ENCODE measurements at places on chromosomes 7 and 10.
A peak's percentile ranks its signal among the peaks of the same experiment; 100 is the strongest.

DNA sequence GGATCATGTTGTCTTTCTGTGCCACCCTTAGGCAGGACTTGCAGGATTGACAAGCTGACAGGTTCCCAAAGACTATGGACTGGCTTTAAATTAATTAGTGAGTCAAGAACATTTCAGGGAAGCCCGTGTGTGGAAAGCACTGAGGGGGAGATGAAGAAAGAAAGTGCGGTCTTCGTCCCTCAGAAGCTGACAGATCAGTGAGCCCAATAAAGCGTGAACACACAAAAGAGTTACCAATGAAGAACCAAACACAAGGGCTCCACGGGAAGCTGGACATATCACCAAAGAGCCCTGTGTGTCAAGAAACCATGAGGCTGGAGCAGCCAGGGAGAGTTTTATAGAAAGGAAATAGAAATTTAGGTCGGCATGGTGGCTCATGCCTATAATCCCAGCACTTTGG lies 725.8 kb downstream of the PARD3 start:
- DNase-seq, result no peak

GRCh38 chr7:93442478-93443224 lies 131.9 kb downstream of the CALCR start:
- DNase-seq, result peak; percentile 19

GRCh38 chr7:70614237-70615045 lies 517.5 kb upstream of the GALNT17 start:
- peak; percentile 53 for DNase-seq

DNA sequence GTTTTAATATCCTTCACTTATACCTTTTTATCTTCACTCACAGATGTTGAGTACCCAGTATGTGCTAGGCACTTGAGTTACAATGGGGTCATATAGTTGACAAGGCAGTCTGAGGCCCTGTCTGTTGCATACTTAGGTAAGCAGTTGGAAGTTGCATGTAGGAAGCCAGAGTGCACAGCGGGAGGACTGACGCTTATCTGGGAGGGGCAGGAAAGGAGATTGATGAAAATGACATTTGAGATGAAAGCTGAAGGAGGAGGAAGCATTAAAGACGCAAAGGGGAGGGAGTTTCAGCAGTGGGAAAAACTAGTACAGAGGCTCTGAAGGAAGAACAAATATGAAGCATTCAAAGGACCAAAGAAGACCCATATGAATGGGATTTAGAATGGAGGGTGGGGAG lies 266.2 kb downstream of the HTR7 start:
- DNase-seq, result no peak

DNA sequence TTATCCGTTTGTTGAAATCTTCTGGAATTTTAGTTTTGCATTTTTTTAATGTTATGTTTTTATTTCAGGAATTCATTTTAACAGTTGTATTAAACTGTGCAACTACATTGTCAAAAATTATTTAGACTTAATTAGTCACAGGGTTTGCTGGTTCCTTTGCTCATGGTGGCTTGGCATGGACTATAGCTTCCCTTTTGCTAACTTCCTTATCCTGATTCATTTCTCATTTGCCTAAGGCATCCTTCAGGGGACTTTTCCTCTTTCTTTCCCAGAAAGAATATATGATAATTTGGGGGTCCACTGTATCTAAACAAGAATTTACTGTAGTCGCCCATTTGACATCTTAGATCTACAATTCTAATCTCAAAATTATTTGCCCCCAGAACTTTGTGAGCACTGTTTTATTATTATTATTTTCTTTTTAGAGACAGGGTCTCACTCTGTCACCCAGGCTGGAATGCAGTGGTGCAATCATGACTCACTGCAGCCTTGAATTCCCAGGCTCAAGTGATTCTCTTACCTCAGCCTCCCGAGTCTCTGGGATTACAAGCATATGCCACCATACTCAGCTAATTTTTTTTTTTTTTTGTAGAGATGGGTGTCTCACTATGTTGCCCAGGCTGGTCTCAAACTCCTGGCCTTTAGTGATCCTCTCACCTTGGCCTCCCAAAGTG lies 13.9 kb downstream of the FIGNL1 start:
- peak; percentile 59 for DNase-seq

DNA sequence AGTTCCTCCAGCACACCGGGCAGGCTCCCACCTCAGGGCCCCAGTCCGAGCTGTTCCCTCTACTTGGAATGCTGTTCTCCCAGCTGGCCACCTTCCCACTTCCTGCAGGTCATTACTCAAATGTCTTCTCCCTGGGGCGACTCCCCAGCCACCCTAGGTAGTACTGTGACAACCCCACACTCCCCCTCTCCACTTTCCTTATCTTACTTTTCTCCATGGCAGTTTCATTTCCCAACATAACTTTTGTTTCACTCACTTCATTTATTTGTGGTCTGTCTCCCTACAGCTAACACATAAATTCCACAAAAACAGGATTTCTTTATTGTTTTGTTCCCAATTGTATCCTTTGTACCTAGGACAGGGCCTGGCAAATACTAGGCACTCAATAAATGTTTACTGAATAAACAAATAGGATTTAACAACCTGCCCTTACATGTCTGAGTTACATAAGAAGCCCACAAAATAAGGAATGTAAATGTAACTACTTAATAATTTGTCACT lies 76.5 kb downstream of the JAZF1 start:
- peak; percentile 19 for DNase-seq

- no peak for DNase-seq
Measured at GRCh38 chr7:78863281-78863680, 590.2 kb downstream of the MAGI2 start.

- no peak for DNase-seq
Measured at GRCh38 chr7:17771901-17772408, 168.3 kb downstream of the SNX13 start.

DNA sequence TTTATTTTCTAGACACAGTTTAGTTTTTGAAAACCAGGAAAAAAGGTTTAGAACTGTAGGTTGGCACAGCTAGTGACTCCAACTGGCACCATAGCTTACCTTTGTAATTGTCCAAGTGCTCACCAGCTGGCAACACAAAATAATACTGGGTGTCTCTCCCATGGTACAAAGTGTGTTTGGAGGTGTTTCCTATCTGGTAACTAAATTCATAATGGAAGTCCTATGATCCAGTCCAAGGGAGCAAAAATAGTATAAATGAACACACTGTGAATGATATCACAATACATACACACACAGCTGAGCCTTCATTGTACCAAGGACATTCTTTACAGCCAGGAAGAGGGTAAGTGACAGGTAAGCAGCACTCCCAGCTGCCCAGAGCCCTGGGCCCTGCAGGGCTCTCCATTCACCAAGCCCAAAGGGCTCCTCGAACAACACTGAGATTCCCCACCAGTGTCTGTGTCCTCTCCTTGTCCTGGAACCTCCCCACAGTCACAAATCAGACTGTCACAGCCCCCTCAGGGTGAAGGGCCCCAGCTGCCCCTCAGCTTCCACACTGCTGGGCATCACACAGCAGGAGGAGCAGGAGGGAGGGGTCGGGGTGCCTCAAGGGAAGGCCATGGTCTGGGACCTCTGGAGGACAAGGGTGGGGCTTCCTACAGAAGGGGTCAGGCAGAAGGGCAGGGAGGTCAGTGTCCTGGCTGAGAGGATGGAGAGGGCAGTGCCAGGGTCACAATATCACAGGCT lies 72.1 kb downstream of the PKD1L1 start:
- DNase-seq, result no peak

- DNase-seq, result no peak
Measured at GRCh38 chr7:20735346-20736065, 51.2 kb downstream of the SP8 start.

- DNase-seq, result no peak
Measured at GRCh38 chr7:39464350-39465054, 101.7 kb upstream of the YAE1 start.

DNA sequence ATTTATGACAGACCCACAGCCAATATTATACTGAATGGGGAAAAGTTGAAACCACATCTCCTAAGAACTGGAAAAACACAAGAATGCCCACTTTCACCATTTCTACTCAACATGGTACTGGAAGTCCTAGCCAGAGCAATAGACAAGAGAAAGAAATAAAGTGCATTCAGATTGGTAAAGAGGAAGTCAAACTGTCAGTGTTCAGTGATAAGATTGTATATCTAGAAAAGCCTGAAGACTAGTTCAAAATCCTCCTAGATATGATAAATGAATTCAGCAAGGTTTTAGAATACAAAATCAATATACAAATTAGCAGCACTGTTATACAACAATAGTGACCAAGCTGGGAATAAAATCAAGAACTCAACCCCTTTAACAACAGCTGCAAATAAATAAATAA lies 6.9 kb upstream of the ZNF138 start:
- DNase-seq, result no peak

DNA sequence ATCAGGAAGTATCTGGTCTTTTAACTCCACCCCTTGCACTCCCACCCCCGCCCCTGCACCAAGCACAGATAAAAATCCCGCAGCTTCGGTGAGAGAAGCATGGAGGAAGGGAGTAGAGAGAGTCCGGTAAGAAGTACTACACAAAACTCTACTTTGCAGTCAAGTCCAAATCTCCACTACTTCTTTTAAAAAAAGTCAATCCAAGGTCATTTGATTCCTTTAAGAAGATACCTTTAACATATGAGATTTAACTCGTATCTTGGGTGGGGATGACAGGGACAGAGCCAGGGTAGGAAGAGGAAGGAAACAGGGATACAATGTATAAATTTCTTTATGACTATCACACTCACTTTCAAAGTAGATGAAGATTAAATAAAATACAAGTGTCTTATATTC lies 132.1 kb downstream of the NRBF2 start:
- peak; percentile 64 for DNase-seq

DNA sequence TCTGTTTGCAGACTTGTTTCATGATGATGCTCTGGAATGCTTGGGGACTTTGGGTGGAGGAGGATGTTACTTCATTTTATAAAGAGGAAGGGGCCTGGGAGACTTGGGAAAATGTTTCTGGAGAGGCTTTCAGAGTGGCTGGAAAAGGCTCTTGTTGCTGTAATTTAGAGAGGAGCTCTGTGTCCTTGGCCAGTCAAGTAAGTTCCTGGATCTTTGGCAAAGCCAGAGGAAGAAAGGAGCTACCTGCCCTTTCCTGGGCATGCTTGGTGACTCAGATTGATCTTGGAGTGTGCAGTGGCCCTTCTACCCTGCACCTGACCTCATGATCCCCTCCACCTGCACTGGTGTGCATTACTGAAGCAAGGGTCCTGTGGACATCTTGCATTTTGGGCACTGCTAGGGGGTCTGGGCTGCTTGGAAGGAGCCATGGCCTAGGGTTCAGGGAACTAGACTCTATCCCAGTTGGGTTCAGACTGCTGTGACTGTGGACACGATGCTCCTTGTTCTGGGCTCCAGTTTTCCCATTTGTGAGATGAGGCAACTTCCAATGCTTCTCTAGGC lies 56.1 kb downstream of the ADCYAP1R1 start:
- DNase-seq, result no peak

DNA sequence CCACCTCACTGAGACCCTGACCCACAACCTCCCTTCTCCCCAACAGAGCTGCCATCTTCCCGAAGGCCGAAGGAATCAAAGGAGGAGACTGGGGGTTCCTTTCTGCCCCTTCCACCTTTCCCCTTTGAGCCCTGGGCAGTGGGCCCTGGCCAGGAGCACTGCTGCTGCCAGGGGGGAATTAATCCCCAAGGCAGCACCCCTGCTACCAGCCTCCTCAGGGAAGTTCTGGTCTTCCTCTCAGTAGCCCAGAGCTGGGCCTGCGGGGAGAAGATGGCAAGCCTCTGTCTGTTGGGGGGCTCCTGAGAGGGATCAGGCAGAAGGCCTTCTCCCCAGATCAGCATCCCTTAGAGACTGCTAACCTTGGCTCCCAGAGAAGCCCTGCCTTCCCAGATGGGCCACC lies 25.5 kb downstream of the DPCD start:
- no peak for DNase-seq

- DNase-seq, result peak; percentile 73
Measured at GRCh38 chr7:82194016-82194643, 249.4 kb downstream of the CACNA2D1 start.

DNA sequence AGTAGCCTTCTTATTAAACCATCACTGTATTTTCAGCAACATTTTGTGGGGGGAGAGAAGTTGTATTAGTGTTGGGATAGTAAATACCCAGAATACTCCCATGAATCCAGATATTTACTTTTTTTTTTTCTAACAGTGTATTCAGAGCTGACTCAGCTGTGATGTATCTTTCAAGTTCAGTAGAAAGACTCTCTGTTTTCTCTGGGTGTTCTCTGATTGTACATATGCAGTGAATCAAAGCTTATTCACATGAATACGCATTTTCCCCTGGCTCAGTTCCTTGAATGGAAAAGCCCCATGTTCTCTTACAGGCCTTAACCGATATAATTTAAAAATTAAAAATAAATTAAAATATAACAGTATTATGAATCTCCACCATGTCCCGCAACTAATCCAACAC lies 1.3 kb downstream of the TFPI2 start:
- peak; percentile 78 for DNase-seq

GRCh38 chr7:94061326-94061725 lies 57.2 kb upstream of the BET1 start:
- no peak for DNase-seq

GRCh38 chr7:28955718-28956607 lies 2.2 kb downstream of the TRIL start:
- peak; percentile 35 for DNase-seq

DNA sequence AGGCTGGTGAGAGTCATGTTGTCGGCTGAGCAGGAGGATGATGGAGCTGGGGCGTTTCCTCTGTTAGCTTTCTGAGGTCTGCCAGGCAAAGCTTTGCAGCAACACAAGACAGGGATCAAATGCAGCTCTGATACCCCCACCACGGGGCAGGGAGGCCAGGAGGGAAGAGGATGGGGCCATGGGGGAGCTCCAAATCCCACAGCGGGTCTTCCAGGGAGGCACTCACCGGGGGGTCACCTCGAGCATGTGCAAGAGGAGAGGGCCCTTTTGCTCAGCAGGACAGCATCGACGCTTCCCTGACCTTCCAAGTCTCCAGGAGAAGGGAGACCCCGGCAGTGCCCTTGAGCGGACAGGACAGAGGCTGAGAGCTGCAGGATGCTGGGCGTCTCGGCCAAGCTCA lies 127.5 kb downstream of the WDR37 start:
- no peak for DNase-seq

GRCh38 chr10:16843252-16843870 lies 26.1 kb upstream of the RSU1 start:
- peak; percentile 61 for DNase-seq

GRCh38 chr10:119723624-119724023 lies 2.2 kb upstream of the INPP5F start:
- DNase-seq, result no peak

GRCh38 chr7:105820363-105821066 lies 55.9 kb downstream of the ATXN7L1 start:
- DNase-seq, result no peak

- no peak for DNase-seq
Measured at GRCh38 chr10:125788156-125789034, 12.8 kb upstream of the MMP21 start.

All from mammary epithelial cell (primary cell).